Breast epithelium (tissue), 4 donors: ENCODE measurements at places on chromosomes 11 and 22. TPM values are rescaled to one million over a fixed set of nuclear protein-coding genes. Genes with fewer than 3 reads are reported as not detected.

DNA sequence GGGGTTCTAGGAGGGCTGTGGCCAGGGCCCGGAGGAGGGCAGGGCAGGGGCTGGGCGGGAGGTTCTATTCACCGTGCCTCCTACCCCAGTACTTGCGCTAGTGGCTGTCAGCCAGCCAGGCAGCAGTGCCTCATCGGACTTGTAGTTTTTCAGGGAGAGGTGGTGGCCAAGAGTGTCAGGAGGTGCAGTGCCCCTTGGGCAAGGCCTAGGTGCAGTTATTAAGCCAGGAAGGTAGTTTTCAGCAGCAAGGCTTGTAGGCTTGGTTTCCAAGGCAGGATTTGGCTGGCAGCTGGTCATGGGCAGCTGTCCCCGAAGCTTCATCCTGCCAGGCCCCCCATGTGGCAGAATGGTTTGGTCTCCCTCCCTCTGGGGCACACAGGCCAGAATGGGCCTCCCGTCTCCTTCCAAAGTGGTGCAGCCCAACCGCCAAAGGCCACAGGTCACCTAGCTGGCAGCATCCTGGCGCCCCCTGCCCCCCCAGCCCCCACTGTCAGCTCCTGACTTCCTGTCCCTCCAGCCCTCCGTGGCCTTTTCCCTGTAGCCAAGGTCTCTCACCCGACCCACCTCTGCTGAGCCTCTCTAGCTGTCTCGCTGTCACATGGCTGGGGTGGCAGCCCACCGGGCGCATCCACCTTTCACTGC lies 8.5 kb downstream of the CCDC88B start:
- no peak for DNase-seq

DNA sequence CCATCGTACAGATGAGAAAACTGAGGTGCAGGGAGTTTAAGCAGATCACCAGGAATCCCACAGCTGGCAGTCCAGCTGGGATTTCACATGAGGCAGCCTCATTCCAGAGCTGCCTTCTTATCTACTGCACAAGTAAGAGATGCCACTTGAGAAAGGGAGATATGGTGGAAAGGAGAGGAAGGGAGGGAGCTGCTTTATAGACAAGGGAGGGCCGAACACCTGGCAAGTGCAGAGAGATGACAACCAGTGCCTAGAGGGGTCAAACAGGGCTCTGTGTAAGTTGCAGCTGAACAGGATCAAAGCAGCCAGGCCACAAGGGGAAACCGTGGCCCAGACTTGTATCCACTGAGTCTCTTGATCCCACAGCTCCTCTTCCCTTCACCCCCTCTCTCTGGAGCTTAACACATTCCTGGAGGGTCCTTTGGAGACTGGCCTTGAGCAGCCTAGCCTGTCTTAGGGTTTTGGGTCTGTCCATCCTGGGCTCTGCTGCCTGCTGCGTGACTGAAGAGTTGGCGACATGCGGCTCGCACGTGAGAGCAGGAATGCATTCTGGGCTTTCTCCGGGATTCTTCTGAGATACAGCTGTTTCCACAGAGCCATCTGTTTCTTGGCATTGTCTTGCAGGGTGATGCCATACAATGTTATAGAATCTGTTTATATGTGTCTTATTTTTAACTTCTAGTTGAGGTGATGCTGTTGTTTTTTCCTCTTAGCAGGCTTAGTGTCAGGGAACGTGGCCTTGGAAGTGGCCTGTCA lies 268.5 kb upstream of the SYN3 start:
- no peak for DNase-seq

DNA sequence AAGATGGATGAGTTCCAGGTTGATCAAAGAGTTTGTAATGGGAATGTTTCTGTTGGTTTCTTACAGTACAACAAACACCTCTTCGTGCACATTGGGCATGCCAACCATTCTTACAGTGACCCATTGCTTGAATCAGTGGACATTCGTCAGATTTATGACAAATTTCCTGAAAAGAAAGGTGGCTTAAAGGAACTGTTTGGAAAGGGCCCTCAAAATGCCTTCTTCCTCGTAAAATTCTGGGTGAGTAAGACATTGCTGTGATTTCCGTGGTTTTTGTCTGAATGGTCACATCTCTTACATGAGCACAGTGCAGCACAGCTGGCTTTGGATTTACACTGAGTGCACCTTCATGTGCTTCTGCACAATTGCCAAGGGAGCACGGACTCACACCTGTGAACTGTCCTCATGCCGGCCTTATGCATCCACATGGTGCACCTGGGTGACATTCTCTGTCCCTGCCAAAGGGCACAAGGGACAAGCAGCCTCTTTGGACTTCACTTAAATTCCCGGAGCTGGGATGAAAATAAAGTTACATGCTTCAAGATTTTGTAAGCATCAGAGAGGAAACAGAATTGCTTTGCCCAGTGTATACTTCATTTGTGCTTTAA lies 107.1 kb upstream of the RASSF10 start:
- no peak for DNase-seq

Gene RASGRP2
- 12.5 TPM for total RNA-seq

GRCh38 chr22:30015229-30015797 lies 65.0 kb upstream of the HORMAD2 start:
- DNase-seq: no peak

Gene LDHAL6A
- total RNA-seq: not detected

- no peak for DNase-seq
Observed at GRCh38 chr11:124380585-124380984, 3.7 kb downstream of the OR8B2 start.

Gene SLC43A3
- total RNA-seq: 105 TPM

DNA sequence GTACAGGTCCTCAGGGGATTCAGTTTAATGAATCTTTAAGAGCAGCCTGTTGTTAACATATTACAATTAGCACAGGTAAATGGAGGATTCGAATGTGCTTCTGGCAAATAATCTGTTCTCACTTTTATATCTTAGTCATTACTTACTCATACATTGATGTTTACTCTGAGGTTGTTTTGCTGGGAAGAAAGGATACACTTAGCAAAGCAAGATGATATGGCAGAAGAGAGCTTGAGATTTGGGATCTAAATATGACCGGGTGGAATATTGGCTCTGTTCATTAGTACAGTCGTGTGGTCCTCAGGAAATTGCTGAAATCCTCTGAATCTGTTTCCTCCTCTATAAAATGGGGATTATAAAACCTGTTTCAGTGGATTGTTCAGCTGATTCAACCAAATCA lies 59.7 kb downstream of the SPON1 start:
- no peak for DNase-seq

Gene P4HA3
- total RNA-seq: 0.29 TPM

DNA sequence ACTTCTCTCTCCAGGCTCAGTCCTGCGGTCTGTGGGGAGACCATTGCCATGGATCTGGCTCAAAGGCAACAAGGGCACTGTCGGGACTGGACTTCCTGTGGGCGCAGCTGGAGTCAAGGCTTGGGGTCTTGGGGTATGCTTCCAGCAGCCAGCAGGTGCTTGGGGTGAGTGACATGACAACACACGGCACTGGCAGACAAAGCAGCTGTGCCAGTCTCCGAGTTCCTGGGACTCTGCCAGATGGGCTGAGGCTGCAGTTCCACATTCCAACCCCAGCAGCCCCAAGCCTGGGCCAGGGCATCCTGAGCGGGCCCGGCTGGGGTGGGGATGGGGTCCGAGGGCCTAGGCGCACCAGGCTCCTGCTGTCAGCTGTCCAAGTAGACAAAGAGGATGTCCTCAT lies 12.3 kb downstream of the GUCD1 start:
- DNase-seq: peak; percentile 78

Gene GP1BB
- 2.9 TPM for total RNA-seq

Gene SMC1B
- not detected for total RNA-seq

Gene PRODH
- total RNA-seq: 29.6 TPM

GRCh38 chr22:45538281-45538680 lies 35.6 kb downstream of the FBLN1 start:
- peak; percentile 62 for DNase-seq

GRCh38 chr22:27905653-27906052 lies 13.4 kb downstream of the PITPNB start:
- no peak for DNase-seq

DNA sequence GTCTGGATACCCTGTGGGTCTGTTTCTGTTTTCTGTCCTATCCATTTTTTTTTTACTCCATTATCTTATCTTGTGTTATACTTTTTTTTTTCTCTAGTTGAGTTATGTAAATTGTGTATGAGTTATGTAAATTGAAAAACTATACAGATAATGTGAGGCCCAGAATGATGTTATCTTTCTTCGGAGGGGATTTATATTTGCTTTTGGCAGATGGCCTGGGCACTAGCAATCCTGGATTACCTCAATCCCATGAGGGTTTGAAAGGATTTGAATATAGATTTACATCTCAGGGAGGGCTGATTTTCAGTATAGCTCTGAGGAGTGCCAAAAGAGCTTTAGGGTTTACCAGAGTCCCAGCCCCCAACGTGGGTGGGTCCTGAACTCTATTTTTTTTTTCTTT lies 71.0 kb downstream of the CSTPP1 start:
- DNase-seq: no peak

GRCh38 chr11:94694309-94695060 lies 73.7 kb upstream of the AMOTL1 start:
- no peak for DNase-seq

- no peak for DNase-seq
Observed at GRCh38 chr11:8247312-8247711, 16.4 kb downstream of the LMO1 start.

- DNase-seq: no peak
Observed at GRCh38 chr11:103294516-103294915, 185.3 kb downstream of the DYNC2H1 start.

Gene LPXN
- total RNA-seq: 18.3 TPM

Gene MN1
- 2.0 TPM for total RNA-seq

DNA sequence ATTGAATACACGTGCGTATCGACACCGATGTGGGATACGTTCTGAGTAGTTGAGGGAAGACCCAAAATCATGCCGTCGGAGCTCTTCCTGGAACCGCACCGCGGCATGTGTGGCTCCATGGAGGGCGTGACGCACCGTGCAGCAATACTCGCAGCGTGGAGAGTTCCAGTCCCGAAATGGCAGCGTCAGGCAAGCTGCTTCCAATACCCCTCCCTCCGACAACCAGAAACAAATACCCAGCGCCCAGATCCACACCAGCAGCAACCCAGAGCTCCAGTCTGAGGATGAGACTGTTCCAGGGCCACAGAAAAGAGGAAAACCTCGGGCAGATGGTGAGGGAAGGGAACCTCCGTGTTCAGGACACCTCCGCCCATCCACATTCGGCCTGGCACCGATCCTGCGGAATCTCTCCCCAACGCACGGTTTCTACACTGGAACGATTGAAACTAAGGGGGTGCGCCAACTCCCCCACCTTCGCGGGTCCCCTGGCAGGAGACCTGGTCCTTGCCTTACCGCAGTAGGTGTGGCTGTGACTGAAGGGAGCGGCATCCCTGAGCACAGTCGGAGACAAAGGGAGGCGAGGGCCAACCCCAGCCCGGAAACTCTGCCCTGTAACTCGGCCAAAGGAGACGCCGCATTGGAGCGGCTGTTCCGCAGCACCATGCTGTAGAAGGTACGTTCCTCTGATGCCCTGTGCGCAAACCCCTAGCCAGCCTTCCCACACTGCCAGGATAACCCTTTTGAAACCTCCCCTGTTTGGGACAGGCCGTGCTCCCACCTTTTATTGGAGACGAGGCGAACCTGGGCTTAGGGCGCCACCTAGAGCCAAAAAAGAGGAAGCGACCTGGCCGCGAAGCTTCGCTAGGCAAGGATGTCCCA lies 28.2 kb downstream of the DBX1 start:
- peak; percentile 67 for DNase-seq

- no peak for DNase-seq
Observed at GRCh38 chr11:94519478-94520084, 7.3 kb downstream of the C11orf97 start.

DNA sequence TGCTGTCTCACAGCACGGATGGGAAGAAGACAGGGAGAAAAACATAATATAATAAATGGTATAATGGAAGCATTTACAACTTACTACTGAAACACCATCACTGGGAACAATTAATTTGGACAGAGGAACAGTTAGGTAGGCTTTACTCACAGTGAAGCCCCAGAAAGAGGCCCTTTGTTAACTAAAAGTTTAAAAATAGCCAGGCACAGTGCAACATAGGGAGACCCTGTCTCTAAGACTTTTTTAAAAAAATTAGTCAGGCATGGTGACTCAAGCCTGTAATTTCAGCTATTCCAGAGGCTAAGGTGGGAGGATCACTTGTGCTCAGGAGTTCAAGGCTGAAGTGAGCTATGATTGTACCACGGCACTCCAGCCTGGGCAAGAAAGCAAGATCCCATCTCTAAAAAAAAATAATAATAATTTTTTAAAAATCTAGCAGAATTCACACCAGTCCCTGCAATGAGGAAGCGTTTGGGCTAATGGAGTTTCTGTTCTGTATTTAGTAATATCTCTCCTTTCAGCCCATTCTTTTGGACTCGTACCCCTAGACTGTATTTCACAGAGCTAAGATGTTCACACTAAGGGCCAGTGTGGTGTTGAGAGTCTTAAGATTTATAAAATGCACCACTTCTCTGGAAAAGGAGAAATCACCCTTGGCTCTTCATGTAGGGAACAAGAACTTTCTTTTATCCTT lies 275.5 kb downstream of the SOX6 start:
- DNase-seq: no peak

DNA sequence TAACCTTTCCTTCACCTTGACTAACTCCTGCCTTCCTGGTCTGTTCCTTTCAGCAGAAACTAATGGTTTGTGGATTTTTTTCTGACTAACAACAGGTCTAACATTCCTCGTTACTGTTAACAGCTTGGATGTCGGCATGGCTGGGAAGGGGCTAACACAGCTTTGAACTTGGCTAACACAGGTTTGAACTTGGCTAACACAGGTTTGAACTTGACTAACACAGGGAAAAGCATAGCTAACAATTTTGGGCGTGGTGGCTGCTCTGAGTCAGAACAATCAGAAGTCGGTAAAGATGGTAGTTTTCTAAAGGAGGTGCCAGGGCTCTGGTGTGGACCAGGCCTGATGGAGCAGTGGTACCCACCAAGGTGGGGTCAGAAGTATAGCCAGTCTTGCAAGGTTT lies 16.1 kb downstream of the MIAT start:
- DNase-seq: no peak

DNA sequence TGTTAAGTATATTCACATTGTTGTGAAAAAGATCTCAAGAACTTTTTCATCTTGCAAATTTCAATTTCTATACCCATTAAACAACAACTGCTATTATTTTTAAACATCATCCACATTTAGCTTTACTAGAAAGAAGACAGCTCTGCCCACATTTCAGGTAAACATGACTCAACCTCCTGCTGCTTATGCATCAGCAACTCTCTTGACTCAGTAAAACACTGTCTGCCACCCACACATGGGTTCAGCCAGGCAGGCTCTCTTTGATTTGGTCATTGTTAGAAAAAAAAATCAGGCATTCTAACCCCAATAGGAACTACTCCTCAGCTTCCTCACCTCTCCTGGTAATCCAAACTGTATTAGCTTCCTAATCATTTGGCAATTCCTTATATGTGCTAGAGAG lies 5.1 kb upstream of the ENDOD1 start:
- no peak for DNase-seq
